ENCODE measurements at places on chromosomes 12 and 14.

DNA sequence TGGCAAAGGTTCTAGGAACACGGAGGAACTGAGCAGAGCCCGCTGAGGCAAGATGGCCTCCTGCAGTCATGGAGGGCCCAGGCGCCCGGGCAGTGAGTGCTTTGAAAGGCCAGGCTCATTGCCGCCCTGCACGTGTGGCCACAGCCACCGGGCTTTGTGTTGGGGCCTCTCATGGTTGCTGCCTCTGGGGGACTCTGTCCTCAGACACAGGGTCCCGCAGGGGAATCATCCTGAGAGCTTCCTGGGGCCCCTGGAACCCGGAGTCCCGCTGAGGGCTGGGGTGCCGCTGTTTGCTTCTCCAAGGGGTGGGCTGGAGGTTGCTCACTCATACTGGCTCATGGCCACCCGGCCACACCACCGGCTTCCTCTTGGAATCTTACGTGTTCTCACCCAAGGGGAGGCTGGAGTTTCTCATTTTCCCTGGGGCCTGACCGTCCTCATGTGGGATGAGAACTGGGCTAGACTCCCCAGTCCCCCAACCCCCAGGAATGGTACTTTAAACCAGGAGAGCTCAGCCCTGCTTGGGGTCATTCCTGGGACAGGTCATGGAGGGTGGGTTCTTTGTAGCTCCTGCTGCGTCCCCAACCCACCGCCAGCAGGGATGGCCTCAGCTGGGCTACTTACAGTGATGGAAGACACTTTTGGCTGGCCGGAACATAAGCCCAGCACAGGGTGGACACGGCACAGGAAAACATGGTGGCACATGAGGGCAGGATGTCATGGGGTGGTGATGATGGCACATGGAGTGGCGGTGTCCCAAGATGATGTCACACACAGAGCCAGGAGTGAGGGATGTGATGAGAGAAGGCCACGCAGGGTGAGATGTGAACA lies 21.1 kb upstream of the LRTM2 start:
- DNase-seq, result no peak
- H3K4me3 ChIP-seq, result no peak overlapping the region
- no peaks in the 10 kb centered on the region for H3K27me3 ChIP-seq
- no peak overlapping the region for H3K27ac ChIP-seq

- peaks cover 16% of the 10 kb centered on the region for H3K27me3 ChIP-seq
- no peak overlapping the region for H3K4me3 ChIP-seq
- H3K27ac ChIP-seq, result no peak overlapping the region
- H3K4me1 ChIP-seq, result peaks cover 4% of the 10 kb centered on the region
- no peaks in the 10 kb centered on the region for H3K36me3 ChIP-seq
Observed at GRCh38 chr12:101713059-101713682, 15.7 kb downstream of the CHPT1 start.

DNA sequence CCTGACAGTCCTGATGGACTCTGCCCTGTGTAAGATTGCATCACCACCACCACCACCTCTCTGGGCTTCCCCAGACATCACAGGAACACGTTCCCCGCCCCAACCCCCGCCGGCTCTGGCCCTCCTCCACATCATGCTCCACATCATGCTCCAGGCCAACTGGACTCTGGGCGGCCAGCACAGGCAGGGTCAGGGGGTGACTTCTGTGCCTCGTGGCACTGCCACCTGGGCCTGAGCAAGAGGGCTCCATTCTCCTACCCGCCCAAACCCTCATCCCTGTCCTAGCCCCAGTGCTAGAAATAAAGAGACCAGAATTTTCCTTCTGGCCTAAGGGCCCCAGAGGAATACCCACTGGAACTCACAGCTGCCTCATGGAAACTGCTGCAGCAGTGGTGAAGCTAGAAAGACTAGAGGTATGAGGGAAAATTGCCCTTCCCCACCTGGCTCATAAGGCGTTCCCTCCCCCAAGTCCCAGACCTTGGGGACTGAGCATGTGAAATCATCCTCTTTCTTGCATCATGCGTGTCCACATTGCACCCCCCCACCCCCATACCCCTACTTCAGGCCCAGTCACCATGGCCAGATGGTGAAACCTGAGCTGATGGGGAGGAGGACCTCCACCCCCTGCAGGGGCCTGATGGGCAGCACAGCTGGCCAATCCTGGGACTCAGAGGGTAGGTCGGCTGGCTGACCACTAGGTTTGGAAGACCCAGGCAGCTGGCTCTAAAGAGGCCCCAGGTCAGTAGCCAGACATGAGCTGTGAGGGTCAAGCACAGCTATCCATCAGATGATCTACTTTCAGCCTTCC lies at the start of gene INHBE:
Gene INHBE (plus strand): TSS at position 742 of the 808 bp plus-strand sequence. CDS start 230 bp downstream, outside the sequence.
- H3K4me1 ChIP-seq, result peaks cover 21% of the 10 kb centered on the region
- H3K27me3 ChIP-seq, result peaks cover 20% of the 10 kb centered on the region
- no peaks in the 10 kb centered on the region for H3K36me3 ChIP-seq
- H3K27ac ChIP-seq, result peak within 1 kb of the TSS; percentile 72
- H3K4me3 ChIP-seq, result peak within 1 kb of the TSS; percentile 80

DNA sequence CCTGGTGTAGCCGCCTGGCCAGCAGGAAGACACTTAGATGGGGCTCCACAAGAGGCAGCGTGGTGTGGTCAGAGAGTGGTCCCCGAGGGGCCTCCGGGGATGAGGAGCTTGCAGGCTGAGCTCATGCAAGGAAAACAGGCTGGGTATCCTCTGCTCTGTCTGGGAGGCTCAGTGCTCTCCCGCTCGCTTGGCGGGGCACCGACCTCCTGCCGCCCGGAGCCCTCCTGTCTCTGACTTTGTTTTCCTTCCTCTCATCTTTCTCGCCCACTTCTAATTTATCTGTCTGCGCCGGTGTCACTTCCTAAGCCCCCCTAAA lies 31.3 kb upstream of the DLK1 start:
- H3K27ac ChIP-seq, result no peak overlapping the region
- no peak overlapping the region for H3K4me3 ChIP-seq
- H3K36me3 ChIP-seq, result no peaks in the 10 kb centered on the region
- H3K27me3 ChIP-seq, result peaks cover 69% of the 10 kb centered on the region

GRCh38 chr12:14883686-14884085 lies 2.0 kb downstream of the MGP start:
- H3K27ac ChIP-seq, result no peak overlapping the region
- peaks cover 5% of the 10 kb centered on the region for H3K36me3 ChIP-seq

- peak overlapping the region; percentile 9 for H3K4me3 ChIP-seq
- no peak for DNase-seq
Observed at GRCh38 chr12:94640134-94640928, 10.0 kb downstream of the TMCC3 start.

Data from T-helper 17 cell (primary cell).